NCI-H2029 treated with DMSO at 0.1 percent for 48 hours (cell line): ENCODE measurements at places on chromosomes 2 and 18.

DNA sequence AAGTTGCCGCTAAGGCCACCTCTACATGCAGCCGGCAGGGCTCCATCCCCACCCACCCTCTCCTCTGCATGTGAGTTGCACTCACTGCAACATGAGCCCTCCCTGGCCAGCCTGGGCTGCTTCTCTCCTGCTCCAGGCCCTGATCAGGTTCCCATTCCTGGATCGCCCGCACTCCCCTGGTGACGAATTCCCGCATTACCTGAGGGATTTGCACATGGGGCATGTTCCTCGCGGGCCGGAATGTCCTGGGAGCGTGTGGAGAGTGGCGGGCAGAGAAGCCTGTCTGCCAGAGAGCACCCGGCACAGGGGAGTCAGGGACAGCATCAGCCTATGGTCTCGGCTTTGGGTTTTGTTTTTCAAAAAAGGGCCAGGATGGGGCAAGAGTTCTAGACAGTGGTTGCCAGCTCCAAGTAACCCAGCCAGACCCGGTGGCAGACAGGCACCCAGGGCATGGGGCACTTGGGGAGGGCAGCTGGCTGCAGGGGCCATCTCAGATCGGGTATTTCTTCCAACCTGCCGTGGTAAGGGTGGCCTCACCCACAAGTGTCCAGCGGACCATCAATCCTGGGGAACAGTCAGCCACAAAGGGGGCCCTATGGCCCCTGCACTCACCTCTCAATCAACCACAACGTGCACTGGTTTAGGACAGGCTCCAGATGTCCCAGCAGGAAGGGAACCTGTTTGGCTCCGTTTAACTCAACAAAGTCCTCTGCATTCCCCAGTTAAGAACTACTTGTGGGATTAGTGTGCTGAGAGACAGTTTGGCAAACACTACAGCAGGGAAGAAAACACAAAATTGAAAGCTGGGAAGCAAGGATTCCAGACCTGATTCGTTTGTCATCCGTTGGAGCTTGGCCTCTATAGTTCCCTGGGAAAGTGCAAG, 187.7 kb downstream of the SMAD7 start:
- no peak for DNase-seq

GRCh38 chr2:158253170-158253569, 151.5 kb downstream of the UPP2 start:
- no peak for DNase-seq

- no peak for DNase-seq
These were observed 736 bp downstream of the ZSCAN30 start for GRCh38 chr18:35289293-35289692.

DNA sequence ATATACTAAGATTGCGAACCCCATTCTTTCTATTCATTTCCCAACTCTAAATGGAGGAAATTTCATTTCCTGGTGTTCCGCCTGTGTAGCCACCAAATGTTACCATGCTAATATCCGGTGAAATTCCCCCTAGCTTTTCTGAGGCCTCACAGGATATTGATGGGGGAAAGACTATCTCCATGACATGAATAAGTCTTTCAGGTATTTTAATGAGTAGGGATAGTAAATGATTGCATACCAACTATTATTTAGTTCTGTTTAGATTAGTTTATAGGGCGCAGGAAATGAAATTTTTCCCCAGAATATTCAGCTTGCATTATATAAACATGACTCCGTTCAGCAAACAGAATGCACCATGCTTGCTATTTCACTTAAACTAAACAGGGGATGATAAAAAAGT, 55.4 kb downstream of the COL5A2 start:
- no peak for DNase-seq

- DNase-seq, result no peak
These were observed 43.4 kb upstream of the DSC1 start for GRCh38 chr18:31206071-31206470.
